Fibroblast of villous mesenchyme (primary cell): ENCODE measurements at places on chromosomes 5 and 9. TPM values are rescaled to one million over a fixed set of nuclear protein-coding genes. Genes with fewer than 3 reads are reported as not detected.

Gene NTRK2
- total RNA-seq, result not detected in 2 replicates

Gene ZNF346
- total RNA-seq, result 20.3 and 20.6 TPM in 2 replicates

Gene S1PR3
- 102 and 279 TPM in 2 replicates for total RNA-seq

Gene PCDHA11
- total RNA-seq, result under 0.01 TPM in 2 replicates

Gene MAMDC2
- 11.0 and 22.9 TPM in 2 replicates for total RNA-seq

Gene SPOCK1
- total RNA-seq, result 49.0 and 54.8 TPM in 2 replicates

Gene RANBP17
- total RNA-seq, result 28.0 and 33.7 TPM in 2 replicates

Gene BRD3OS
- 18.4 and 22.9 TPM in 2 replicates for total RNA-seq

Gene FOXI1
- total RNA-seq, result not detected in 2 replicates

Gene CTXN3
- not detected in 2 replicates for total RNA-seq

Gene SUSD3
- total RNA-seq, result 3.2 and 12.1 TPM in 2 replicates

Gene FBP1
- not detected in 2 replicates for total RNA-seq

Gene C5orf52
- total RNA-seq, result not detected in 2 replicates

Gene GLRA1
- total RNA-seq, result not detected in 2 replicates

Gene IPO11
- 20.9 and 34.5 TPM in 2 replicates for total RNA-seq

Gene ANKRD18B
- 0.97 TPM in 1 of 2 replicates, not detected in the other for total RNA-seq

Gene MARCHF11
- total RNA-seq, result not detected in 2 replicates

Gene CA9
- under 0.01 TPM in 1 of 2 replicates, not detected in the other for total RNA-seq

Gene FAM174A
- total RNA-seq, result 20.3 and 24.5 TPM in 2 replicates

Gene ANKRD34B
- not detected in 2 replicates for total RNA-seq

Gene POU4F3
- total RNA-seq, result not detected in 2 replicates

Gene UBE2QL1
- total RNA-seq, result not detected in 2 replicates

Gene CDH10
- 0.97 and 2.2 TPM in 2 replicates for total RNA-seq

Gene QSOX2
- 11.3 and 15.1 TPM in 2 replicates for total RNA-seq

Gene SV2C
- total RNA-seq, result not detected in 2 replicates

Gene MEF2C
- 8.1 and 16.0 TPM in 2 replicates for total RNA-seq

Gene ADAMTSL2
- under 0.01 and 0.32 TPM in 2 replicates for total RNA-seq

Gene REEP2
- total RNA-seq, result 13.0 and 16.4 TPM in 2 replicates

Gene PCDHB13
- total RNA-seq, result under 0.01 and 0.32 TPM in 2 replicates

Gene CRB2
- total RNA-seq, result under 0.01 TPM in 1 of 2 replicates, not detected in the other

Gene SLC6A19
- not detected in 2 replicates for total RNA-seq

Gene PCDHB10
- total RNA-seq, result under 0.01 and 0.32 TPM in 2 replicates

Gene NTMT1
- 34.8 and 36.3 TPM in 2 replicates for total RNA-seq

Gene NDUFS6
- total RNA-seq, result 22.9 and 37.4 TPM in 2 replicates

Gene PGM5
- total RNA-seq, result 2.6 and 5.8 TPM in 2 replicates

Gene PFN3
- total RNA-seq, result not detected in 2 replicates

Gene TSLP
- 0.32 and 0.43 TPM in 2 replicates for total RNA-seq

Gene CCDC192
- not detected in 2 replicates for total RNA-seq

Gene TDRD7
- total RNA-seq, result 9.0 and 11.7 TPM in 2 replicates
